ENCODE measurements at places on chromosomes 2 and 18.

DNA sequence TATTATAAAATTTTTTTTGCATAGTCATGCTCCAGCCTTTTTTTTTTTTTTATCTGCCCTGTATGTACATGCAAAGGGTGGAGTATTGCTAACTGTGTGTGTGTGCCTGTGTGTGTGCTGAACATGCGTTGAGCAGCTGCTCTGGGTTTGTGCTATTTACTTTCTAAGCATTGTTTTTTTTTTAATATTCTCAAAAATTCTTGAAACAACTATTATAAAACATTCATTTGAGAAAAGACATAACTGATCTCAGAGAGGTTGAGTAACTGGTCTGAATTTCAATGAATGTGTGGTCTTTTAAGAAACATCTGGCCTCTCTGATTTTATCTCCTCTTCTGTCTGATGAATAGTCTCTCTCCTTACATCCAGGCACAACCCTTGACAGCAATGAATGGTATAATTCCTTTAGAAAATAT, 366.0 kb upstream of the SLC14A2 start:
- no peak for DNase-seq

DNA sequence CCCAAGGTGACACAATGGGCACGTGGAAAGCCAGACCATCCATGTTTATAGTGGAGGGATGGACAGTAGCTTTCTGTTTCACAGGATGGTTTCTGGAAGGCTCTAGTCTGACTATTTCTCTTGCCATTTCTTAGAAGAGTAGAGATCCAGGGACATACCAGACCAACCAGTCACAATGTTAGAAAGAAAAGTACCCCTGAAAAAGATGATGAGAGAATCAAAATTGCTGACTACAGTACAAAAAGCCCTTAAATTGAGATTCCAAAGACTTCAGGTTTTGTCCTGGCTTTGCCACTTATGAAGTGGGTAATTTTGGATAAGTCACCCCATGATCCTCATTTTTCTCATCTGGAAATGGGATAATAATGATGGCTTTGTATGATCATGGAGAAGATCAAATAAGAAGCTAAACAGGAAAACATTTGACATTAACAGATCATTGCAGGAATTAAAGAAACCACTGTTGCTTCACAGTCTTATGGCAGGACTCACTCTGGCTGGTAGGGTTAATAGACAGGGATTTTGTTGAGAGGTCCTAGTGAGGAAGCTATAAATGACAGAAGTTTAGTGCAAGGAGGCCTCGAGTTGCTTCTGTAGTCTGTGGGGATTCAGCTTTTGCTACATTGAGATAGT, 386.0 kb downstream of the IRS1 start:
- no peak for DNase-seq

DNA sequence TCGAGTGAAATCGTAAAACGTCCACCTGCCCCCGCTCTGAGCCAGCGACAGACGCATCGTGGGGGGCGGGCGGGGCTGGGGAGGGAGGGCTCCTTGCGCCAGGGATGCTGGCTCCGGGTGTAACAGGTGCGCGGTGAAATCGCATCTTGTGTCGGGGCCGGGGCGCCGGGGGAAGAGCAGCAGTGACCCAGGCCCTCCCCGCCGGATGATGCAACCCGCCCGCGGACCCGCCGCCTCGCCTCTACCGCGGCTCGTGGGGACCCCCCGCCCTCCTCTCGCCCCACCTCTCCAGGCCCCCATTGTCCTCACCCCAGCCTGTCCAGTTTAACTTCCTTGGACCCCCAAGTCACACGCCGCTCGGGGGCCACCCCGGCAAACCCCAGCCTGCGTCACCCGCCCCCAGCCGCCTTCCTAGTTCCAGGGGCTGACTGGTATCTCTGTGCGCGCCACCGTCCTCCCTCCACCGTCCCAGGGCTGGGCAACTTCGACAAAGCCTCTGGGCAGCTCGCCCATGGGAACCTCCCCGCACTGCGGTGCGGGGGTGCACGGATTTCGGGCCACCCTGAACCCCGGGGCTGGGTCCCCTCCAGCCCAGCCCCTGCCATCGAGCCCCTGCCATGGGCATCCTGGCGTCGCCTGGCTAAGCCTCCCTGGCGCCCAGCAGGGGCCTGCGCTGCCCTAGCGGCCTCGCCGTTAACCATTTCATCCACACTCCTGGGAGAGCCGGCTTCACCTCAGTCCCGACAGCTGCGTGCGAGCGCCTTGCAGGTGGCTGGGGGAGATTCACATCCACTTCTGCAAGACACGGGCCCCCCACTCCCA, 799 bp upstream of the KIF1A start:
- no peak for DNase-seq

GRCh38 chr2:132282911-132283310, 121.2 kb upstream of the ANKRD30BL start:
- no peak for DNase-seq

GRCh38 chr2:159050426-159050825, 82.0 kb downstream of the TANC1 start:
- no peak for DNase-seq

GRCh38 chr2:27251766-27252165, 11.1 kb downstream of the SLC30A3 start:
- no peak for DNase-seq

GRCh38 chr18:7856733-7857132, 289.6 kb downstream of the PTPRM start:
- no peak for DNase-seq
